GM23248 (cell line): ENCODE measurements at places on chromosomes 12 and 14. TPM values are rescaled to one million over a fixed set of nuclear protein-coding genes. Genes with fewer than 3 reads are reported as not detected.

FAM181A gene
- not detected in 2 replicates for total RNA-seq

DNA sequence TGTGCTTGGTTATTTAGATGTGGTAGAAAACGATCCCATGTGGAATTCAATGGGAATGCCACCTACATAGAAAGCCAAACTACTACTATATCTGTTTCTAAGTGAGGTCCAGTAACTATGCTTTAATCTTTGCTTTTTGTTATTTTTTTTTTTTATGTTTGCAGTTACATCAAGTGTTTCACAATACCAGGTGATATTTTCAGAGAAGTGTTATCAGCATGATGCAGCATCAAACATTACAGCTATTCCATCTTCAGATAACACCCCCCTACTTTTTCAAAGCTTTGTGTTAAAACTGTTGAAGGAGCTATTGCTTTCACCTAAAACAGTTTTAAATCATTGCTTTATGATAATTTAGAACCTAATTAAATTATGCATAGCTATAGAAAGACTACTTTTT is 163.8 kb upstream of the SLC16A7 start:
- no peaks in the 10 kb centered on the region for H3K36me3 ChIP-seq
- 0 out of 2 replicates have a peak, but pooled peaks cover 6% of the 10 kb centered on the region for H3K4me1 ChIP-seq
- no peaks in the 10 kb centered on the region for H3K27me3 ChIP-seq
- H3K4me3 ChIP-seq = no peak overlapping the region
- no peak for DNase-seq

ARF3 gene
- total RNA-seq = 55.3 and 87.7 TPM in 2 replicates

FGD4 gene
- 3.4 and 3.5 TPM in 2 replicates for total RNA-seq

- peak overlapping the region; percentile 1; the same call in 1 of the 2 replicates for H3K27ac ChIP-seq
- H3K36me3 ChIP-seq = peaks cover 6% of the 10 kb centered on the region; the same call in 1 of the 2 replicates
- no peaks in the 10 kb centered on the region for H3K27me3 ChIP-seq
- peak; percentile 26 for DNase-seq
- H3K4me3 ChIP-seq = no peak overlapping the region
- H3K4me1 ChIP-seq = peaks cover 9% of the 10 kb centered on the region
Measured at GRCh38 chr12:130827432-130827831, 11.6 kb downstream of the STX2 start.

GRCh38 chr12:46402941-46403718 is 30.6 kb upstream of the SLC38A2 start:
- peak overlapping the region; percentile 78 for H3K27ac ChIP-seq
- DNase-seq = peak; percentile 62
- H3K36me3 ChIP-seq = no peaks in the 10 kb centered on the region
- H3K4me3 ChIP-seq = no peak overlapping the region
- no peaks in the 10 kb centered on the region for H3K27me3 ChIP-seq

DNA sequence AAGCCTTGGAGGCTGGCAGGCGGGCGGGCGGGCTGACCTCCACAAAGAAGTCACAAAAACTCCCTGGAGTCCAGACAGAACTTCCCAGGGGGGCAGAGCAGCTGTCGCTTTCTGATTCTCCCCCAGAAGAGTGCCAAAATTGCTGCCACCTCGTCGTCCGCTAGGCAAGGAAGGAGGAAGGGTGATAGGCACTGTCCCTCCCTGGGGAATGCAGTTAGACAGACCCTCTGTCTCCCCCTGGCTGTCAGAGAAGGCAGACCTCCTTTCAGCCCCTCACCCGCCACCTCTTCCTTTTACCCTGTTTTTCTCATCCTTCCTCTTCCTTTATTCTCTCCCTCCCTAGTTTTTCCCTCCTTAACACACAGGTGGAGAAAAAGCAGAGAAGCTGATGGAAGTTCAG is 18.7 kb downstream of the GRIN2B start:
- H3K27ac ChIP-seq = no peak overlapping the region
- no peaks in the 10 kb centered on the region; the same call in 1 of the 2 replicates for H3K27me3 ChIP-seq
- H3K36me3 ChIP-seq = no peaks in the 10 kb centered on the region
- no peaks in the 10 kb centered on the region for H3K4me1 ChIP-seq

- H3K36me3 ChIP-seq = no peaks in the 10 kb centered on the region
- peak; percentile 76 for DNase-seq
- H3K4me1 ChIP-seq = no peaks in the 10 kb centered on the region
- no peak within 1 kb of the TSS for H3K27ac ChIP-seq
Measured at GRCh38 chr14:64971943-64972791, at the start of gene RAB15. Gene RAB15 (minus strand): TSS chr14:64972336. CDS start chr14:64972076, 260 bp downstream.

SRRM4 gene
- not detected in 2 replicates for total RNA-seq

KRT6A gene
- not detected in 2 replicates for total RNA-seq

GRCh38 chr12:3761116-3761735 is 8.3 kb upstream of the CRACR2A start:
- no peaks in the 10 kb centered on the region; the same call in 1 of the 2 replicates for H3K27me3 ChIP-seq
- DNase-seq = no peak
- no peak overlapping the region for H3K27ac ChIP-seq
- no peaks in the 10 kb centered on the region for H3K4me1 ChIP-seq
- no peak overlapping the region for H3K4me3 ChIP-seq
- H3K36me3 ChIP-seq = no peaks in the 10 kb centered on the region

TDP1 gene
- total RNA-seq = 12.6 and 16.3 TPM in 2 replicates

PKP2 gene
- 0.13 and 0.22 TPM in 2 replicates for total RNA-seq

DNA sequence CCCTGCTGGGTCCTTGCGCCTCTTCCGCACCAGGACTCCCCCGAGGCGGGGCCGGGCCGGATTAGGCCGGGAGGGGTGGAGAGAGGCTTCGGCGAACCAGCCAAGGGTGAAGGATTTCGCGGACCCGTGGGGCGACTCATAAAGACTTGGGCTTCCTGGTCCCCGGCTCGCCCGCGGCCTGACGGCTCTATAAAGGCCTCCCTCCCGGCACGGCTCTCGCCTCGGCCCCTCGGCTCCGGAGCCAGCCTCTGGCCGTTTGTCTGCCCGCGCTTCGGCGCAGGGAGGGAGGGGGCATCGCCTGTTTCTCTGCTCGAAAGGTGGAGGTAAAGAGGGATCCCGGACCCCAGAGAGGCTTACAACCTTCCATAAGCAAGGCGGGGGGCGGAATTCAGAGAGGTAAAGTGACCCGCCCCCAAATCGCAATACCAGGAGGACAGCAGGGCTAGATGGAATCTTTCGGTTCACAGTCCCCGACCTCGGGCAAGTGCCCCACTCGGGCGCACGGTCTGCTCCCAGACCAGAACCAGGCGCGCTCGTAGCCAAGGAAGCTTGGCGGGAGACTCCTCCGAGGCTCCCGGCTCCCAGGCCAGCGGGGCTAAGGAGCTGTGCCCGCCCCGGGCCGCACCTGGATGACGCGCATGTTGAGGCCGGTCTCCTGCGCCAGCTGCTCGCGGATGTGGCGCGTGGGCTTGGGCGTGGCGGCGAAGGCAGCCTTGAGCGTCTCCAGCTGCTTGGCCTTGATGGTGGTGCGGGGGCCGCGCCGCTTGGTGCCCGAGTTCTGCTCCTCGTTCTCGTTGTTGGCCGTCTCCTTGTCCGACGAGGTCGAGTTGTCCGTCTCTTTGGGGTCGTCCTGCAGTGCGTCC is 3.9 kb downstream of the LHX5 start:
- no peaks in the 10 kb centered on the region; the same call in 1 of the 2 replicates for H3K4me1 ChIP-seq
- no peak overlapping the region for H3K27ac ChIP-seq
- H3K36me3 ChIP-seq = no peaks in the 10 kb centered on the region
- peaks cover 99% of the 10 kb centered on the region for H3K27me3 ChIP-seq
- no peak for DNase-seq

GNPNAT1 gene
- 58.9 and 64.1 TPM in 2 replicates for total RNA-seq

- peak; percentile 73 for DNase-seq
- no peaks in the 10 kb centered on the region for H3K27me3 ChIP-seq
- peak overlapping the region; percentile 45 for H3K27ac ChIP-seq
- H3K4me3 ChIP-seq = peak overlapping the region; percentile 33
- peaks cover 12% of the 10 kb centered on the region for H3K4me1 ChIP-seq
Measured at GRCh38 chr12:89494411-89495231, 30.0 kb downstream of the GALNT4 start.
